ENCODE measurements at places on chromosomes 5 and 9.

DNA sequence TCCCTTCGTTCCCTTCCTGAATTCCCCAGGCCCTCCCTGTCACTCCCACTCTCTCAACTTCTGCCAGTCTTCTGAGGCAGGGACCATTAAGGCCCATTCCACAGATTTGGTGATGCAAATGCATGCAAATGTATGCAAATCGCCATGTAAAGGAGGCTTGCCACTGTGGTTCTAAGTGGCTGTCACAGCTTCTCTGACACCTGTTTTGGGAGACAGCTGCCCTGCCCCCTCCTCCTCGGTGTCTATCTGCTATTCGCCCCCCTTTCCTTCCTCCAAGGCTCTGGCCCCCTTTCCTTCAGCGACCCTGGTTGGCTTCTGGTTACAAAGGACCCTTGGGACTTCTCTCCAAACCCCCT lies 10.5 kb upstream of the ARAP3 start:
- no peak for DNase-seq

DNA sequence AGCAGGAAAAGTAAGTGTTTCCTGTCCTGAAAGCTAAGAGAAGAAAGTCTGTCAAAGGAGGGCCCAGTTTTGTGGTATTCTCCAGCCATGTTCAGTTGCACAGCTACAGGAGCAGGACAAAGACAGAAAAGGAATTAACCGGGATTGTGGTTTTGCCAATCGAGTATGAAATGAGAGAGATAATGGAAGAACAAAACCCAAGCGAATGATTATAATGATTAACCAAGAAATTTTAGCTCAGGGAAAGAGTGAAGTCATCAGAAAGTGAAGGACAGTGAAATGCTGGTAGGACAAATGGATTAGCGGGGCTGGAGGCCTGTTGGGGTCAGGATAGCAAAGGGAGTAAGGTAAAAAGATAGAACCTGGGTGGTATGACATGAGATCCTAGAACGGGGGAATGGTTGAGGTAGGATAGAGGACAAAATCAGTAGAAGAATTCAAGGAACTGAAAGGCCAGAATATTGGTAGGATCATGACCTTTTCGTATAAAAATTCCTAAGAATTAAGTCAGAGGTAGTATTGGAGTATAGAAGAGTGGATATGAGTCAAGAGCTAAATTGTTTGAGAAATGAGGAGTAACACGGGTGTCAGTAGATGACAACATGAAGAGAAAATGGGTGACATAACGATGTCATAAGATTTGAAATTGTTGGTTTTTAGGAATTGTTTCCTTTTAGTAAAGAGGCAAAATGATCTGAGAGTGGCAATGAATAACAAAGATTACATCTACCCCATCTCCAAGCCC lies 52.8 kb downstream of the DIAPH1 start:
- DNase-seq, result no peak

DNA sequence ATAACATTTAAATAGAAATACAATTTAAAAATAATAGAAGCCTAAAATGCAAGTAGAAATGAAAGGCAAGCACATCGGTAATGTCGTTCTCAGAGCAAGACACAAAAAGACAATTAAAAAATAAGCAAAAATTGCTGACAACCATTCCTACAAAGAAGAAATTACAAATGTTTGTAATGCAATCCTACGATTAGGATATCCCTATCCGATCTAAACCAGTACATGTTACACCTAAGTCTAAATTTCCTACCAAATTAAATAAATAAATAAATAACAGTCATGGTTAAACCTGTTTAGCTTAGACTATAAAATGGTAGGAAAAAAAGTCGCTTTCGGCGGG lies 90.0 kb downstream of the ANXA2R start:
- no peak for DNase-seq

GRCh38 chr5:64576250-64576649 lies 70.4 kb downstream of the RGS7BP start:
- DNase-seq, result no peak

DNA sequence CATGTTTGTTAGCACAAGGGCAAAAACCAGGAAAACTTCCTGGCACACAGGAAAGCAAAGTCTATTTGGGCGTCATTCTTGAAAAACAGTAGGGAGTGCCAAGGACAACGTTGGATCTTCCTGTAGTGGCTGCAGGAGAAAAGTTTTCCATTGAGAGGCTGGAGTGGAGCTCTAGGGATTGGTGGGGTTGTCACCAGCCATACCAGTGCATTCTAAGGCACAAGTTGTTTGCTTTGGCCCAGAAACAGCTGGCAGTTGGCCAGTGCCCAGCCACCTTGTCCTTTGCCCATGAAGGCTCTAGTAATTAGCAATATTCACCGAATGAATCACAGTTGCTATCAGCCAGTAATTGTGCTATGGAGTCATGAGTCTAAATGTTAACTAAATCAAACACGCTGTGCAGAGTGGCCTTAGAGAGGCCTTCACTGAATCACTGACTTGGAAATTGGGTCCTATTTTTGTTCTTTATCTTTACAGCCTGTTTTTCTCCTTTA lies 26.4 kb downstream of the TNFSF15 start:
- no peak for DNase-seq

DNA sequence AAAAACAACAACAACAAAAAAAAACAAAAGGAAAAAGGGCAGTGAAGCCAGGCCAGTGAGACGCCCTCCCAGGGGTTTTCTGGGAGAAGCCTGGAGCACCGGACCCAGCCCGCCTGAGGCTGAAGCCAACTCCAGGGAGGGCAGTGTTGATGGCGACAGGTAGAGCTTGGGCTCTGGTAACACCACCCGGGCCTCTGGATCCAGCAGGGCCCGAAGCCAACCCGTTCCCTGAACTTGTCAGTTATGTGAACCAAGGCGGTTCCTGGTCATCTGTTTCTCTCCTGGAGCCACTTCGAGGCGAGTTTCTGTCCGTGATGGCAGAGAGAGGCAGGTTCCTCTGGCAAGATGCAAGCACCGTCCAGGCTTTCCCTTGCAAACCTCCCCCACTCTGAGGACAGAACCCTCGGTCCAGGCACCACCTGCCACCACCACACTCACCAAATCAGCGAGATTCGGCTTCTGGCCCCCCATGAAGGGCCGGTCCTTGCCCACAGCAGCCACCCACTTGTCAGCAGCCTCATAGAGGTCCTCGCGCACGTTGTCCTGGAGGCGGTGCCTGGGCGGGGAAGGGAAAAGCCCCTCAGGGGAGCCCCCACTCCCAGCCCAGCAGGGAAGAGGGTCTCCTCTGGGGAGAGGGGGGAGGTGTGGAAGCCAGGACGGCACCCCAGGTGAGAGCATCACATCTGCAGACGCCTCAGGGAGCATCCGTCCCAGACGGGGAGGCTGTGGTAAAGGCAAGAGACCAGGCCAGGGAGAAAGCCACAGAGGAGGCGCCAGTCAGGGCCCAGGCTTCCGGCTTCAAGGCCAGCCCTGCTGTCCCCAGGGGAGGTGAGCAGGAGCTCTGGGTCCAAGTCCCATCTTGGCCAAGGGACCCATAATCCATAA lies 5.4 kb downstream of the PTGES2 start:
- DNase-seq, result no peak

DNA sequence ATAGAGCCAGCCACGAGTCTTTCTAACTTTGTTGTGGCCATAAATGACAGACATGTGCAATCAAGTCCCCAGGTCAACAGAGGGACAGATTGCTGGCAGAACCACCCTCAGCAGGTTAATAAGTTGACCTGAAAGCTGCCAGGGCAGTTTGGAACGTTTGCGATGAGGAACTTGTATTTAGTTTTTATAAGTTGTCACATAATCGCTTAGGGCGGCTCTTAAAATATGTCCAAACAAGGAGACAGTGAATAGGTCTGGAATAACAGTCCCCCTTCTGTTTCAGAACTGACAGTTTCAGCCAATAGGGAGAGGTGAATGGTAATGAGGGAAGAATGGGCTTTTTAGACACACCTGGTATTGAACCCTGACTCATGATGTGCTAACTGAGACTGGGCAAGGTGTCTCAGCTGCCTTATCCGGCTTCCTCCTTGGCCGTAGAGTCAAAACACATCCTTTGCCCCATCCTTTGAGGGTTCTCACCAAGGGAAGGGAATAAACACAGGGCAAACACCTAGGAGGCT lies 33.6 kb upstream of the GABRP start:
- no peak for DNase-seq

- DNase-seq, result no peak
Measured at GRCh38 chr9:120676767-120677402, 37.4 kb downstream of the MEGF9 start.

DNA sequence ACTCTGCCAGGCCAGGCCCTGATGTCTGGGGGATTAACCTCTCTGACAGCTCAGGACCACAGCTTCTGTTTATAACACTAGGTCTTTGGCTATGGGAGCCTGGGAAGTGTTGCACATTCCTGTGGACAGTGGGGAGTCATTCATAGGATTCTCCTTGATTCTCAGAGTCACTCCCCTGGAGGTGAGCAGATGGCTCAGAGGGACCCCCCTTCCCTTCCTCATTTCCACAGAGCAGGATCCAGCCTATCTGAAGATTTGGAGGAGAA lies 60.2 kb downstream of the NRG2 start:
- DNase-seq, result no peak

- no peak for DNase-seq
Measured at GRCh38 chr9:114155263-114155994, at the start of gene COL27A1. Gene COL27A1, plus strand, starts transcription at chr9:114155537. Its CDS starts 414 bp downstream, at chr9:114155951.

- DNase-seq, result no peak
Measured at GRCh38 chr9:115615000-115615401, 497.0 kb upstream of the TNC start.

DNA sequence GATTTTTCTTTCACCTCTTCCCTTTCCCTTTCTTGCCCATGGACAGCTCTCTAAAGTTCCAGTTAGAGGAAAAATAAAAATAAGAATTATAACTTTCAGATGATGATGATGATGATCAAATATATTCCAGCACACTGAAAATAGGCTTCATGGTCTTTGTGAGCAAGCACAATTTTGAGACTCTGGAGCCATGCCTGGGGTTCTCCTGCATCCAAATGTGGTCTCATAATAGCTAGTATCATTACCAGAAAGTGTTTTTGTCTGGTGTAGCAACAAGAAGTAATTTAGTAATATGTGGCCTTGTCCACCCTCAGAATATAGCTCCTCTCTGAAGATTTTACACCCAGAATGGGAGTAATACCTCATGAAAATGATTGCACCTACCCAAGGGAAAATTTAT lies 150.4 kb downstream of the SNCAIP start:
- no peak for DNase-seq

DNA sequence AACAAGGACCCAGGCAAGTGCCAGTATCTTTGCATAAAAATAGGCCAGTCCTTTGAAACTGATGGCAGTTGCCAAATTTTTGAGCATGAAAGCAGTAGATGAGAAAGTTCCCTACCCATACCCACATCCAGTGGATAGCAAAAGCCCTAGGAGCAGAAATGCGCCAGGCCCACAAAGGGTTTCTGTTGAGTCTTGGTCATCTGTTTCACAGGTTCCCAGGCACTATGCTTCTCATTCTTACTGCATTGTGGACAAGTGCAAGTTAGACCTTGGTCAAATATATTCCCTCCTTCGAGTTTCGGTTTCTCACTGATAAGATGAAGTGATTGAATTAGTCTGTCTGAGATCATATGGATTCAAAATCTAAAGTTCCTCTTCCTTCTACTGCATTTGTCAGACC lies 152.3 kb downstream of the NR3C1 start:
- no peak for DNase-seq

All from fibroblast of skin of left biceps (primary cell).